ENCODE measurements at places on chromosomes 6 and 20.

DNA sequence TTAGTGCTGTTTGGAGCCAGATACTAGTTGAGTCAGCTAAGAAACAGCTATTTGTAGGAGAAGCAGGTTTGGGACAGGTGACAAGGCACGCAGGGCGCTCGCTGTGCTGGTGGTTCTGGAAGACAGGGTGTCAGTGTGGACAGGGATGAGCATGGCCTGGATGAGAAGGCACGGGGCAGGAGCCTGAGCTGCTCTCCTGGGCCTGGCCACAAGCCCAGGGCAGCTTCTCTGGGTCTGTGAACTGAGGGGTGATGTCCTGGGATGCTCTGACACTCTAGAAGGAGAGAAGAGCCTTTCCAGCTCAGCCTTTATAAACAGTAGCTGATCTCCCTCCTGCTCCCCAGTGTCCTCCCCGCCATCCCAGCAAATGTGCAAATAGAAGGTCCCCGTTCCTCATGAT, 37.9 kb downstream of the PLG start:
- DNase-seq: no peak

GRCh38 chr6:133865680-133866079, 23.2 kb upstream of the TCF21 start:
- DNase-seq: no peak

GRCh38 chr20:57402206-57403125, 11.3 kb downstream of the RBM38 start:
- DNase-seq: no peak

GRCh38 chr6:72031471-72031870, 145.1 kb downstream of the RIMS1 start:
- DNase-seq: no peak

DNA sequence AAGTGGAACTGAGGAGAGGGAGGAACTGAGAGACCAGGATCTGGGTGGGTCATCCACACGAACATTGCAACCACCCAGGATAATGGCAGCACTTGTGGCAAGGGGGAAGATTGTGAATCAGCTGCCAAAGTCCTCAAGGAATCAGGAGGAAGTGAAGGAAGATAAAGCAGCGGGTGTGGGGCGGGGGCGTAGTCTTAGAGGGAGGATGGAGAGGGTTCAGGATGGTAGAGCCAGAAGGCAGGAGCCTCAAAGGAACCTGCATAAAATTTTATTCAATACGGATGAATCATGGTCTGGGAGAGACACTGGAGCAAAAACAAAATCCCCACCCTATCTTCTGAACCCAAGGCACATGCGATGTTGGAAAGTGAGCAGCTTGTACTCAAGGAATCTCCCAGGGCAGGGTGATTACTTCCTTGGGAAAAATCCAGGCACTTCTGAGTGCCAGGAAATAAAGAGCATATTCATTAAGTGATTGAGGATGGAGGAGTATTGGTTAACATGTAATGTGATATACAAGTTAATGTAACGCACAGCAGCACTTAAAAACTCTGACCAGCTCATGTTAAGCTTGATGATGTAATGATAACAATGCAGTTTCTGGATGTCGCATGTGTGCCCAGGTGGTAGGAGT, 82.0 kb upstream of the B3GAT2 start:
- no peak for DNase-seq

DNA sequence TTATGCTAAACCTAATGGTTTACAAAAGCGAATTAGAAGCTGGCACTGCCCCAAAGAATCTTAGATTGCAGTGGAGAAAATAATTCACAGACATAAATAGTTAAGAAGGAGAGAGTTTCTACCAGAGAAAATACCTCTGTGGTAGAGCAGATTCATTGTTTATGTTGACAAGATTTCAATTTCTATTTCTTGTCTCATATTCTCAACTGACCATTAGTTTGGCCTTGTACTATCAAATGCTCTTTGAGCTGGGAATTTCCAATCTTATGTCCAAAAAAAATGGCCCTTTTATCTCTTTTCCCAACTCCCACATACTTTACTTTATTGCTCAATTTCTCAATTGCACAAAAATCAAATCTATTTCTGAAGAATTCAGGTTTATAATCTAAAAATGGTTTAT, 804.1 kb upstream of the CITED2 start:
- peak; percentile 5 for DNase-seq

- peak; percentile 5 for DNase-seq
These were observed 1.5 kb downstream of the TAF4 start for GRCh38 chr20:62063981-62064769.

GRCh38 chr6:133757335-133757734, 131.6 kb upstream of the TCF21 start:
- DNase-seq: no peak

GRCh38 chr20:55704458-55704857, 300.9 kb downstream of the CBLN4 start:
- DNase-seq: no peak

GRCh38 chr6:39426073-39426456, 103.6 kb upstream of the KCNK16 start:
- DNase-seq: peak; percentile 65

DNA sequence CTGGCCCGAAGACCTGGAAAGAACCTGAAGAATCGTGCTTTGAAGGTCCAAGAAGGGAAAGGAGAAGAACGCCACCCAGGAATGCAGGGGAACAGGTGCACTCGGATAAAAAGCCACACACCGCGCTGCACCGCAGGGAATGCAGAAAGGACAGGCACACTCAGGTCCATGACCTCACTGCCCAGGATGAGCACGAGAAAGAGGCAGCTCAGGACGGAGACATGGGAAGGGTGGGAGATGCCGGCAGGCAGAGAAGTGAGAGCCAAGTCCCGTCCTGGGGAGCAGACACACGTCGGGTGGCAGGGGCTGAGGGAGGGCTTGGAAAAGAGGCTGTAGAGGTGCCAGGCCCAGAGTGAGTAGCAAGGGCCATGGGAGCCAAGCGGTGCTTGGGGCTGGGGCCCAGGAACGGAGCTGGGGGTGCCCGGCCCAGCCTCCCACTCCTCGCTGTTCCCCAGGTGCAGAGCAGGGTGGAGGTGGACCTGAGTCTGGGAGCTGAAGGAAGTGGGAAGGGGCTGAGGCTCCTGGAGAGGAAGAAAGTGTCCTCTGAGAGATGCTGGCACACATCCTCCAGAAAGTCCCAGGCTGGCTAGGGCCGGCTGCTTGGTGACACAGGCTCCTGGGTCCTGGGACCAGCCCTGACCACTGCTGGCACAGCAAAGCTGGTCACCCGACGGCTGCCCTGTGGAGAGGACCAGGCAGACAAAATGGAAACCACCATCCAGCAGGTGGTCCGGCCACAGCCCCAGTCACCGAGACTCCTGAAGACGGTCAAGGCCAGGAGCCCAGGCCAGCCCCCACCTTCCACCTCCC, 91.3 kb downstream of the PSMB1 start:
- DNase-seq: no peak

DNA sequence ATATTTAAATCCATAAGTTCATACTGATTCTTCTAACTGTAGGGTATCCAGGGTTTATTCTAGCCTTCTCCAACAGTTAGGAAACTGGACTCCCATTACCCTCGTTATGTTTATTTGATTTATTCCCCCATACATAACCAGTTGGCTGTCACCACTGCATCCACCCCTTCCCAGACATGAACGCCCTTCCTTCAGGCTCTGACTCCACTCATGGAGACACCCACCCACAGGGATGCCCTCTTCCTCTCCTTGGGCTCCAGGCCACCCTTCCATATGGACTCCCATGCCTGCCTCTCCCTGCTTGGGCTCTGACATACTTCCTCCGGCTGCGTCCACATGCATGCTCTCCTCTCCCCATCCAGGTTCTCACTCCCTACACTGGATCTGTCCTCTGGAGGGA, 124.0 kb downstream of the FIG4 start:
- DNase-seq: no peak

DNA sequence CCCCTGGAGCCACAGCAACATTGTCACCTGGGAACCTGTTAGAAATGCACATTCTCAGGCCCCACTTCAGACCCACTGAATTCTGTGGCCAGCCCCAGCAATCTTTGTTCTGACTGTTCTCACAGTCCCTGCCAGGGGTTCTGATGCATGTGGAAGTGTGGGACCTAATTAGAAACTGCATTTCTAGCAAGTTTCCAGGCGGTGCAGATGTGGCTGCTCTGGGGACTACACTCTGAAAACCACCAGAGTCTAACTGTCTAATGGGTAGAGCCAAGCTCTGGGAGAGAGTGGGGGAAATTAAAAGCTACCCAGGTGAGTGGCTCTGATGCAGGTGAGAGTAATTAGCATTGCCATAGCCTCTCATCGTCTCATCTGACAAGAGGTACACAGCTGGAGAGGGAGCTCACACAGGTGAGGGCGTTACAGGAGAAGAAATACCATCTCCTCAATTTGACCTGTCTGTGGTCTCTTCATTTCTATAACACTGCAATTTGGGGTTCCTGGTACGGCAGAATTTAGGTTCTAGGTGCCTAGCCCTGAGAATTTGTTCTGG, 66.0 kb downstream of the SNX5 start:
- DNase-seq: no peak

- DNase-seq: no peak
These were observed 19.8 kb upstream of the RGS17 start for GRCh38 chr6:153150752-153151440.

DNA sequence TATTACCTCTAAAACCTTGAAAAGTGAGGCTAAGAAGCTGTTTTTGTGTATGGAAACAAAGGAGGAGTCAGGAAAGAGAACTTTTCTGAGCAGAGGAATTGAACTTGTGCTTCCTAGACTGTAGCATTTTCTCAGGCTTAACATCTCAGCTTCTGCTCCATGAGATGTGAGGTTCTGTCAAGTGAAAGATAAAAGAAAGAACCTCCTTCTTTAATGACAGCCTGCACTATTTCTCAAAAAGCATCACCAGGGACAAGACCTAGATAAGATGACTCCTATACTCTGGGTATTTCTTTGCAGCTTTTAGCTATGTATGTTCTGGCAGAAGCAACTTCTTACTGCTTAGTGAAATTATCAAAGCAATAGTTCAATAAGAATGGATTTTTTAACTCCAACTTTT, 87.6 kb upstream of the KCNQ5 start:
- no peak for DNase-seq

GRCh38 chr20:682123-682522, 6.5 kb upstream of the SCRT2 start:
- DNase-seq: no peak

GRCh38 chr6:134675110-134676054, 274.5 kb downstream of the ALDH8A1 start:
- DNase-seq: no peak

DNA sequence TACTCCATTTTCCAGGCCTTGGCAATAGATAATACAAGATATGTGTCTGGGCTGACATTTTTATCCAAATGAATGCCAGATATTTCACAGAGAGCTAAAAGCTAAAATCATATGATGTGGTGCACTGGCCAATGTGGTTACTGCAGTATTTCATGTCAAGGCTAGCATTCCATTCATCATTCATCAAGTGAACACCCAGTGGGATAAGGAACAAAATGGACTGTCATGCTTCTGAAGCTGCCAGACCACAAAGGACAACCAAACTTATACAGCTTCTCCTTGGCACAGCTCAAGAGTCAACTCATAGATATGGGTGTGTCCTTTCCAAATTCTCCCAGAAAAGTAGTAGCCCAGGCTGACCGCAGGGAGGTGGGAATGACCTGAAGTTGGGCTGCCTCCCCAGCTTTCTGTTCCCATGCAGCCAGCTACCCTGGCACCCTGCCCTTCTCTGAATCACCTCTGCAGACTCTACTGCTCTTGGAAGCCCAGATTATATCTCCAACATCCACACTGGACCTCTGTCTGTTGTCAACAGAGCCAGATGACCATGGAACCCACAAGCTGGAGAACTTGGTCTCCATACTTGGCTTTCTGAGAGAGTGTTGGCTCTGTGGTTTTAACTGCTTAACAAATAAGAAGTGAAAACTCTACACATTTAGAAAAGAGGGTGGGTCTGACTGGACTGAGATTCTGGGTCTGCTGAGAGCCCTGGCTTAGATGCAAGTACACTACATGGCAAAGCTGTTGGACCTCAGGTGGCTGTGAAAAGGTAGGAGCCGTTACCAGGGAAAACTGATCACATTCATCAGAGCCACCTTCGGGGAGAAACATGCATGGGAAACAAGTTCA, 122.8 kb downstream of the ALDH8A1 start:
- DNase-seq: no peak

- DNase-seq: no peak
These were observed 123.1 kb upstream of the CDYL start for GRCh38 chr6:4653141-4653540.

Measured in suppressor macrophage treated with lipopolysaccharide for 1 hour (primary cell).